Osteocyte (in vitro differentiated cells): ENCODE measurements at places on chromosomes 4 and X. TPM values are rescaled to one million over a fixed set of nuclear protein-coding genes. Genes with fewer than 3 reads are reported as not detected.

STPG2 gene
- total RNA-seq = not detected in 2 replicates

PPBP gene
- total RNA-seq = not detected in 2 replicates

CENPE gene
- 5.7 and 6.9 TPM in 2 replicates for total RNA-seq

PGRMC1 gene
- 61.9 and 66.9 TPM in 2 replicates for total RNA-seq

ZCCHC12 gene
- total RNA-seq = 0.16 TPM in 1 of 2 replicates, not detected in the other

PSAPL1 gene
- not detected in 2 replicates for total RNA-seq

CISD2 gene
- total RNA-seq = 27.2 and 30.4 TPM in 2 replicates

AFP gene
- total RNA-seq = not detected in 2 replicates

FANCB gene
- total RNA-seq = 2.9 and 4.2 TPM in 2 replicates

HTN1 gene
- total RNA-seq = not detected in 2 replicates

XAGE2 gene
- total RNA-seq = not detected in 2 replicates

CLDN34 gene
- total RNA-seq = 0.59 TPM in 1 of 2 replicates, not detected in the other
